H7 (cell line): ENCODE measurements at places on chromosomes 11 and 22. TPM values are rescaled to one million over a fixed set of nuclear protein-coding genes. Genes with fewer than 3 reads are reported as not detected.

DNA sequence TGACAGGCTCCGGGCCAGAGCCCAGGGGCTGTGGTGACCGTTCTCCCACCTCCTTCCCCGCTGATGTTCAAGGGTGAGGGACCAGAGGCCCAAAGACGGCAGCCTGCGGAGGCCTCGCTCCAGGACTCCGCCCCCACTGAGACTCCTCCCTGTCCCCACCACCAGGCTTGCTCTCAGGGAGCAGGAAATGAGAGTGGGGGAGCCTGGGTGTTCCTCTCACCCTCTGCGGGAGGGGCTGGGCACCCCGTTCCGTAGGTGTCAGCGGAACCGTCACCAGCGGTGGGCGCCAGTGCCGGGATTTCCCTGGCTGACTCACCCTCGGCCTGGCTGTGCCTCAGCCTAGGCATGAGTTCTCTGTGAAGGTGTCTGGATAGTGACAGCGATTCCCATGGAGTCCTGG, 15.7 kb downstream of the DAGLA start:
- peak; percentile 82 for DNase-seq

GRCh38 chr11:61900251-61900650, 8.9 kb upstream of the FADS3 start:
- no peak for DNase-seq

DNA sequence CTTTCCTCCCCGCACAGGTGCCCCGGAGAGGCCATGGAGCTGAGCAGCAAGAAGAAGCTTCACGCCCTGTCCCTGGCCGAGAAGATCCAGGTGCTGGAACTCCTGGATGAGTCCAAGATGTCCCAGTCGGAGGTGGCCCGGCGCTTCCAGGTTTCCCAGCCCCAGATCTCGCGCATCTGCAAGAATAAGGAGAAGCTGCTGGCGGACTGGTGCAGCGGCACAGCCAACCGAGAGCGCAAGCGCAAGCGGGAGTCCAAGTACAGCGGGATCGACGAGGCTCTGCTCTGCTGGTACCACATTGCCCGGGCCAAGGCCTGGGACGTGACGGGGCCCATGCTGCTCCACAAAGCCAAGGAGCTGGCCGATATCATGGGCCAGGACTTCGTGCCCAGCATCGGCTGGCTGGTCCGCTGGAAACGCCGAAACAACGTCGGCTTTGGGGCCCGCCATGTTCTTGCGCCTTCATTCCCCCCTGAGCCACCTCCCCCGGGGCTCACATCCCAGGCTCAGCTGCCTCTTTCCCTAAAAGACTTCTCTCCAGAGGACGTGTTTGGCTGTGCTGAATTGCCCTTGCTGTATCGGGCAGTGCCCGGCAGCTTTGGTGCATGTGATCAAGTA, 1.3 kb downstream of the TIGD3 start:
- DNase-seq: peak; percentile 63

GRCh38 chr22:25824828-25825423, 82.9 kb downstream of the MYO18B start:
- DNase-seq: peak; percentile 52

GRCh38 chr11:7548659-7549274, 35.0 kb downstream of the PPFIBP2 start:
- peak; percentile 65 for DNase-seq

DNA sequence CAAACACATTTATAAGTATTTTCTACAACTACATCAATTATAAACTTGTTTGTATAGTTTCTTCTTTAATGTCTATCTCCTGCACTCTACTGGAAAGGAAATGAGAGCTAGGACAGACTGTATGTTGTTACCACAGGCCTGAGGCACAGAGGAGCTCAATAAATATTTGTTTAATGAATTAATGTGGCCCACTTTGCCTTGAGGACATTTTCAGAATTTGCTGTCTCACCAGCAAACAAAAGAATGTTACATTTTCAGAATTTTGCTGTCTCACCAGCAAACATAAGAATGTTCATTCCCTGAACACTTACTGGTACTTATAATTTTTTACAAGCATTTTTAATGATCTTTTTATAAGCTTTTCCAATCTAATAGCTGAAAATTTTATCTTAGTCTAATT, 41.9 kb upstream of the WNT7B start:
- no peak for DNase-seq

GRCh38 chr11:130548491-130548833, 100.0 kb downstream of the ADAMTS15 start:
- no peak for DNase-seq

GRCh38 chr22:37260901-37261336, 16.9 kb upstream of the RAC2 start:
- DNase-seq: peak; percentile 88

DNA sequence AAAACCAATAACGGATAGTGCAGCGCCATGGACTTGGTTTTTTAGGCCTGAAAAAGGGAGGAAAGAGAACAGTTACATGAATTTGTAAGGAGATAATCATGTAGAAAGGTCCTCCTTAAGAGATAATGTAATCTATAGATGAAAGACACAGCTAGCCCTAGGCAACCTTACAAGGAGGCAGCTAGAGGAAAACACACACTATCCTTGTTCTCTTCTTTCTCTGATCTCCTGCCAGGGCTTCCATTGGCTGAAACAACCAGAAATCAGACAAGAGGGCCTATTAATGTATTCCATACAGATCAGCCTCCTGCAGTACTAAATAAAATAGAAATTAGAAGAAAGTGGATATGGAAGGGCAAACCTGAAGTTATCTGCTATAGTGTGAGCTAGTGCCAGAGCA, 53.0 kb downstream of the KCNA4 start:
- DNase-seq: no peak

DNA sequence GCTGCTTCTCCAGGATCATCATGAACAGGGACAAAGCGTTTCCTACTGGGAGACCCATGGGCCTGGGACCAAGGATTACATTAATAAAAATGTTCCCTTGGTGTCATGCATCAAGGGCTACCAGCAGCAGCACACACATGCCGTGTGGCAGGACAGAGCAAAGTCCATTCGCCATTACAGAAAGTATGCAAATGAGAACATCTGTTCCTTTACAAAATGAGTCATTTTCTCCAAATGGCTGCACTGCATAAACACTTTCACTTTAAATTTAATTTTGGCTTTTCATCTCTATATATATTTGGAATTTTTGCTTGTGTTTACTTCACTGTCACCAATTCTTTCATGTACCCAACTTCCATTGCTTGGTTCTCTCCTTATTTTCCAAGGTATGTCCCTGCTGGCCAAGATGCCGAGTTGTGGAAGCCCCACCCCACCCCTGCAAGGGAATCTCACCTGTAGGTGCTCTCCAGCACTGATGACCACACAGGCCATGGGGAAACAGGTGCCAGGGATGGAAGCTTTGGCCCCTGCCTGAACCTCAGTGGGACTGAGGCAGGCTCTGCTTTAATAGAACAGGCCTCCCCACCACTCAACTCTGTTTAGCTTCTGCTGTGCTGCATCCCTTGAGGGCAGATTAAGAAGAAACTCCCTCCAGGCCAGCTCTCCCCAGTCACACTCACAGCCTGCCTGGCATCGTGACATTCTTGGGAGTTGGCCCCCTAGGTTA, 15.6 kb upstream of the GNAZ start:
- peak; percentile 6 for DNase-seq

GRCh38 chr11:42840176-42840829, 471.5 kb upstream of the API5 start:
- DNase-seq: no peak

DNA sequence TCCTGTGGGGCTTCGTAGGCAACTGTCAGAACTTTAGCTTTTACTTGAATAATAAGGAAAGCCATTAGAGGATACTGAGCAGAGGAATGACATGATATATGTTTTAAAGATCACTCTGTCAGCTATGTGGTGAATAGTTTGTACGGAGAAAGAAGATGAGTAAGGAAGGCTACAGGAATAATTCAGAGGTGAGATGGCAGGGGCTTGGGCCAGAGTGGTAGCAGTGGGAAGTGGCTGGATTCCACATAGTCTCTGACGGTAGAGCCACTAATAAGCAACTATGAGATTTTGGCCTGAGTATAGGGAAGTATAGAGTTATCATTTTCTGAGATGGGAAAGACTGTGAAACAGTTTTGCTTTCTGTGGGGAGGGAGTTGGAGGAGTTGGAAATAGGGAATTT, 93.9 kb upstream of the MTMR2 start:
- DNase-seq: no peak

- DNase-seq: peak; percentile 43
These were observed 23.0 kb downstream of the PPIL2 start for GRCh38 chr22:21688706-21689381.

- DNase-seq: no peak
These were observed 11.5 kb downstream of the CTNND1 start for GRCh38 chr11:57773026-57773598.

GRCh38 chr11:88536616-88537265, 199.2 kb upstream of the CTSC start:
- DNase-seq: no peak

DNA sequence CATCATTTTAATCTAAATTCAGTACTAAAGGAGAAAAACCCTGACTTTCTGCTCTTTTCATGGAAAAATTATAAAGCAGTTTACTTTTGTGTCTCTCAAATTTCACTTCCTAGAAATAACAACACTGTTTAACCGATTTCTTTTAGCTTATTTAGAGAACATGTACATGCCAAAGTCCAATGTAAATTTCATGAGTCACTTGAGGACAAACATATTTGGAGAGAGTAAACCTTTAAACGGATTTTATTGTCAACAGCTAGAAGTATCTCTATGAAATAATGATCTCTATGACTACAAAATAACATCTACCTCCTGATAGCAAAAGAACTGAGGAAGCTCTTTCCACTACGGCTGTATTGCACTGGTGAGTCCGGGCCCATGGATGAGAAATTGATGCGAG, 46.3 kb upstream of the SLC22A25 start:
- no peak for DNase-seq

DNA sequence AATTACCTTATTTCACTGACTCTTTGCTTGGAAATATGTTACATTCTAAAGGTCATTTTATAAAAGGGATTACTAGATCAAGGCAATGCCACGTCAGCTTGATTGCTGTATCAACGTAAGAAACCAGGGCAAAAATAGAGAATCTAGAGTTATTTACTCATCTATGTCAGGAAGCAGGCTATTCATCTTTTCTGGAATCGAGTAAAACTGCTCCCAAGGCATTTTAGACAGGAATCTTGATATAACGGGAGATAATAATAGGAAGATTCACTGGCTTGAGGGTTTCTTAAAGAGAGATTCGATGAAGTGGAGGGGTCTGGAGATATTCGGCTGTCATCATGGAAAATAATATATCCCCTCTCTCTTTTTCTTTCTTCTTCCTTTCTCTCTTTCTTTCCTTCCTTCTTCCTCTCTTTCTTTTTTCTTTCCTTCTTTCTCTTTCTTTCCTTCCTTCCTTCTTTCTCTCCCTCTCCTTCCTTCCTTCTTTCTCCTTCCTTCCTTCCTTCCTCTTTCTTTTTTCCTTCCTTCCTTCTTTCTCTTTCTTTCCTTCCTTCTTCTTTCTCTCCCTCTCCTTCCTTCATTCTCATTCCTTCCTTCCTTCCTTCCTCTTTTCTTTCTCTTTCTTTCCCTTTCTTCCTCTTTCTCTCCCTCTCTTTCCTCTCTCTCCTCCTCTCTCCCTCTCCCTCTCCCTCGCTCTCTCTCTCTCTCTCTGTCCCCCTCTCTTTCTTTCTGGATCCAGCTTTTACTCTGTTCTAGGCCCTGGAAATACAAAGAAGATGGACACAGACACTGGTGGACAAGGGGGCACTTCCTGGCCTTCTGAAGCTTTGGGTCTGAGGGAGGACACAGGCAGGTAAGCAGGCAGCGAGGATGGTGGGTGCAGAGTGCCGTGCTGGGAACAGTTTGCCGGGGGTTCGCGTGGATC, 18.1 kb upstream of the RASD2 start:
- DNase-seq: no peak

- no peak for DNase-seq
These were observed 26.8 kb downstream of the POU2AF1 start for GRCh38 chr11:111352231-111352746.

DNA sequence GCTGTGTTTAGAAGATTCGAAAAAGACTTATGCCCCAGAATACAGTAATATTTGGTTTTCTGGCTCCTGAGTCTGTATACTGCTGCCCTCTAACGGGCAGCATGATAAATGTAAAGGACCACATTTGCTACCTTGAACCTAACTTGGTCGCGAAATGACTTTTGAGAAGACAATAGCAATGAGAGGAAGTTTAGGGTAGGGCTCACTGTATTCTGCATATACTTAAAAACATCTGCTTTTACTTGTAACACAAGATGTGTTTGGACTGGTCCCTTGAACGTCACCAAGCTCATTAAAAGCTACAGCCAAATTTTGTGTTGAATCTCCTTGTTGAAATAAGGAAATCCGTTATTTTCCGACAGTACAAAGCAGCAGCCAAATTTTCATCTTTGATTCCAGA, 309.1 kb downstream of the SWAP70 start:
- peak; percentile 62 for DNase-seq

DNA sequence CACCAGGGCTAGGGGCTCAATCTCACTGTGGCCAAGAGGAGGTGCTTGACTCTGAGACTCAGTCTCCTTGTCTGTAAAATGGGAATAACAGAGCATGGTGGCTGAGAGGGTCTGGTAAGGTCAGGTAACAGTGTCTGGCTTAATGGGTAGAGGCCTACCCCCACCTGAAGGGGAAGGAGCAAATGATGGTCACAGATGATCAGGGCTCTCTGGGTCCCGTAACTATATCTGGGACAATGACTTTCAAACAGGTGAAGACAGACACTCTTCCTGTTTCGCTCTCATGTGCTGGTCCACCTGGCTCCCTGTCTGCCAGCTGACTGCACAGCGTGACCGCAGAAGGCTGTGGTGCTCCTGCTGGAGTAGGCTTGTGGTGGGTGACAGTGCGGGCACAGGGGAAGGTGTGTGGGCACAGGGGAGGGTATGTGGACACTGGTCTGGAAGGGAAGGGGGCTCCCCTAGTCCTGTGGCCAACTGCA, 4.0 kb downstream of the A4GALT start:
- DNase-seq: no peak

DNA sequence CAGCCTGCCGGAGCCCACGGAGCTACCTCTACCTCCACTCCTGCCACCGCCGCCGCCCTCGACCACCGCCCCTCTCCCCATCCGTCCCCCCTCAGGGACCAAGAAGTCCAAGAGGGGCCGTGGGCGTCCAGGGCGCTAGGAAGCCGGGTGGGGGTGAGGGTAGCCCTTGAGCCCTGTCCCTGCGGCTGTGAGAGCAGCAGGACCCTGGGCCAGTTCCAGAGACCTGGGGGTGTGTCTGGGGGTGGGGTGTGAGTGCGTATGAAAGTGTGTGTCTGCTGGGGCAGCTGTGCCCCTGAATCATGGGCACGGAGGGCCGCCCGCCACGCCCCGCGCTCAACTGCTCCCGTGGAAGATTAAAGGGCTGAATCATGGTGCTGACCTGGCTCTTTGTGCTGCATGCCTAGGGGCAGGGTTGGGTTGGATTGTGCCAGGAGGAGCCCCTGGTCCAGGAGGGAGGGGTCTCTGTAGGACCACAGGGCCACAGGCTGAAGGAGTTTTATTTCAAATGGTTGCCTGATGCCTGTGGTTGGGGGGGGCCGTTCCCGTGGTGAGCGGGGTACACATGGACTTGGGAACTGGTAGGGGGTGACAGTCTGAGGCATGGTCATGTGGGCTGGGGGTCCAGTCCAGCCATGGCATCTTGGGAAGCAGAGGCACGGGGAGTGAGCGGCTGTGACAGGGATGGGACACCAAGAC, 2.3 kb downstream of the PTPRCAP start:
- no peak for DNase-seq

Gene RIMBP3B
- 0.22 and 0.24 TPM in 2 replicates for total RNA-seq

Gene NTM
- total RNA-seq: 2.7 and 4.7 TPM in 2 replicates

Gene PYGM
- 2.9 and 6.4 TPM in 2 replicates for total RNA-seq

Gene ACR
- 0.07 TPM in 1 of 2 replicates, not detected in the other for total RNA-seq

Gene RHOG
- total RNA-seq: 14.9 and 20.2 TPM in 2 replicates

Gene EFEMP2
- 8.5 and 13.2 TPM in 2 replicates for total RNA-seq

Gene LRRC32
- total RNA-seq: 0.63 and 0.94 TPM in 2 replicates

Gene RELT
- total RNA-seq: 6.4 and 8.3 TPM in 2 replicates

Gene EHF
- 1.4 TPM in 1 of 2 replicates, not detected in the other for total RNA-seq

Gene PRR33
- not detected in 2 replicates for total RNA-seq

Gene VPREB3
- not detected in 2 replicates for total RNA-seq

Gene OR4D5
- total RNA-seq: not detected in 2 replicates

Gene ART5
- total RNA-seq: 6.5 and 15.0 TPM in 2 replicates
